AG08396 (cell line): ENCODE measurements at places on chromosomes 1 and 21.

- no peak for DNase-seq
Observed at GRCh38 chr1:5340560-5341130, 651.6 kb downstream of the NPHP4 start.

DNA sequence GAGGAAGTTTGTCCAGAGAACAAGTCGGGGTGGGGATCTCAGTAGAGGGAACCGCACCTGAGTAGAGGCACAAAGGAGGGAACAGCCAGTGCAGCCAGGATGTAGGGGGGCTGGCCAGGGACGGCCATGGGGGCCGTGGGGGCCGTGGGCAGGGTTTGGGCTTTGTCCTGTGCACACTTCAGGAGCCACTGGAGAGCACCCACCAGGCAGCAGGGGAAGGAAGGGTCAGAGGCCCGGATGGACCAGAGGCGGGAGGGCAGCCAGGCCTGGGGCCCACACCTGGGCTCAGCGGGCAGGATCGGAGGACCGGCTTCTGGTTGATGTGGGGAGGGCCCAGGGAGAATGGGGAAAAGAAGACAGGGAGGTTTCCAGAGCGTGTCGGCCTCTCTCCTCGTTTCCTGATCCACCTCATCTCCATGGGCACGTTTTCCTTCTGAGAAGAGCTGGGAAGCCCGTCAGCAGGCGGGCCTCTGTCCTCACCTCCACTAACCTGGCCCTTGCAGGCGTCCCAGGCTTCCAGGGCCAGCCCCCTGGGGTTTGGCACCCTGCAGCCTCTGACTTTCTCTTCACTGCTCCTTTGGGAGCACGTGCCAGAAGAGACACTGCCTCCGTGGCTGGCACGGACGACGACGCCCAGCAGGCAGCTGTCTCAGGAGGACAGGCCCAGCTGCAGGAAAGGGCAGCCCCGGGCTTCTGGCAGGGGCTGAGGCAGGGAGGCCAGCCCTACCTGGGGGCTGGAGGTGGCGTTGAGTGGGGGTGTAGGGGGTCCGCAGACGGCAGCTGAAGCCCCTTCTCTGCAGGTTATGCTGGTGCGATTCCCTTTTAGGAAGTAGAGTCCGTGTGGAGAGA lies 16.8 kb upstream of the PDXK start:
- DNase-seq, result no peak

GRCh38 chr1:234915924-234916675 lies 212.5 kb downstream of the TOMM20 start:
- no peak for DNase-seq

- no peak for DNase-seq
Observed at GRCh38 chr1:155640367-155640766, 30.3 kb downstream of the MSTO1 start.

DNA sequence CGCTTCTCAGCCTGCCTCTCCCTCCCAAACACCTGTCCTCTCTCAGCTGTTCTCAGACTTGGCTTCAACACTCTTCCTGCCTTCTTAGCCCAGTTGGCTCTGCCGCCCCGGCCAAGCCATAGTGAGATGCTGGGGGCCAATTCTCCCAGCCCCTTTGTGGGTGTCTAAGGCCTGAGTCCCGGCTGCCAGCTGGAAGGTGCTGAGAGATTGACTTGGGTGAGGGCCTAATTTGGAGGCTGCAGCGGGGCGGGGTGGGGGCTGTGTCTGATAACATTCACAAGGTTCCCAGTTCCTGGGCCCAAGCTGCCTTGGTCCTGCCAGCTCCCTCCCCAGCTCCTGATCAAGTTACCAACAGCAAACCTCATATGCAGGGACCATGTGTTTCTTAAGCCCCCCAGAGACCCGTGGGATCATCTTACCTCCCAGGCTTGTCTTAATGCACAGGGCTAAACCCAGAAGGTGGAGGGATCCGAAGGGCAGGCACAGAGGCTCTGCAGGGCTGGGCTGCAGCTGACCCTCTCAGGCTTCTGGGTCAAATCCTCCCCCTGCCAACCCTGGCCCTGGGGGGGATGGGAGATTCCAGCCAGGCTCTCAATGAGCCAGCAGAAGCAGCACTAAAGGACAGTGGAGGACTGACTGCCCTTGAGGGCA lies 9.8 kb downstream of the INKA2 start:
- DNase-seq, result no peak

- no peak for DNase-seq
Observed at GRCh38 chr1:168032029-168032428, 95.2 kb upstream of the MPC2 start.

DNA sequence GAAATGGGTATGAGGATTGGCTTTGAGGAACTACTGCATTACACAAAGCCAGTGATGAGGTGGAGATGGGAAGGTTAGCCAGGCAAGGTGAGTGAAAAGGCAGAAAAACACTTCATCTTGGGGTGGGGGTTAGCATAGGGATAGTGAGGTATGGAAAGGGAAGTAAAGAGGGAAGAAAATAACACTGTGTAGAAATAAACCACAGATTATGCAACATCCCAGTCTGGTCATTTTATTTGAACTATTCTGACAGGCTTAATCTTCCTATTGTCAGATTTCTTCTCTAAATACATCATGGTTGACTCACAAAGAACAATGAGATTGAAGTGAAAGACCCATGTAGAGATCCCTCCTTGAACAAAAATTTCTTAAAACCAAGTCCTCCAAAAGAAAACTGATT lies 640.2 kb downstream of the PTPRC start:
- no peak for DNase-seq

- DNase-seq, result no peak
Observed at GRCh38 chr1:193368302-193368701, 181.9 kb upstream of the B3GALT2 start.

DNA sequence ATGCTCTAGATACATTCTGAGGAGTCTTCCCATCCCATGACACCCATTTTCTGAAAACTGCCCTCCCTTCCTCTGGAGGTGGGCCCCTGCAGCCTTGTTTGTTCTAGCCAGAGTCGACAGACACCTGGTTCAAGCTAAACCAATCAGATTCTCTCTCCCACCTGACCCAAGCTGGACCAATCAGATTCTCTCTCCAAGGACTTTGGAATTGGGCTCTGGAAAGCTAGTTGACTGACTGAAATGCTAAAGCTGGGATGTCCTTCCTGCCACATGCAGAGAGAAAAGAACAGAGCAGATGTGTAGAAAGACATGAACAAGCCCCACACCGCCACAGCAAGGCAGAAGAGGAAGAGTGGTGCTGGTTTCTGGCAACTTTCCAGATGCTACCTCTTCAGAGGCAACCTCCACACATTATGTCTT lies 24.6 kb downstream of the ASAP3 start:
- DNase-seq, result no peak

DNA sequence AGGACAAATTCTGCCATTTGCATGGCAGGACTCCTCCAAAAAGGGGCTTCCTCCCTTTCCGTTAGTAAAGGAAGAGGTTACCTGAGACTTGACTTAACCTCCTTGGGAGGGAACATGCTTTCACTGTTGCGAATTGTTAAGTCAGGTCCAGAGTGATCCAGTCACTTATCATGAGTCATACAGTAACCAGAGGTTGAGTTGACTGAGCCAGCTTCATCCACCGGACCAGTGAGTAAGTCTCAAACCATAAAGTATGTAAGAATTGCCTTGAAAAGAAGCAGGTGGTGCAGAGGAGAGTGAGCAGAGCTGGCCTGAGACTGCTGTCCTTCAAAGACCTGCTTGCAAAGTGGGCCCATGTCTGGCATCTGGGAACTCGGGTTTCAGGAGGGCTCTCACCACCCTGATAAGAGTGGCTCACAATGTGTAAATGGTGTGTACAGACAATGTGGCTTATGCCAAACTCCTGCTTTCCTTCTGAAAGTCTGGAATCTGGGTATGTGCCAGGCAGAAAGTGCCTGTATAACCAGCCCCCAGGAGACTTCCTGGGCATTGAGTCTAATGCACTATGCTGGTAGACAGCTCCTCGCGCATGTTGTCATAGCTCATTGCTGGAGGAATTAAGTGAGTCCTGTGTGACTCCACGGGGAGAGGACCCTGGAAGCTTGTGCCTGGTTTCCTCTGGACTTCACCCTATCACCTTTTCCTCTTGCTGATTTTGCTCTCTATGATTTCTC lies 84.3 kb upstream of the KLHDC7A start:
- no peak for DNase-seq

DNA sequence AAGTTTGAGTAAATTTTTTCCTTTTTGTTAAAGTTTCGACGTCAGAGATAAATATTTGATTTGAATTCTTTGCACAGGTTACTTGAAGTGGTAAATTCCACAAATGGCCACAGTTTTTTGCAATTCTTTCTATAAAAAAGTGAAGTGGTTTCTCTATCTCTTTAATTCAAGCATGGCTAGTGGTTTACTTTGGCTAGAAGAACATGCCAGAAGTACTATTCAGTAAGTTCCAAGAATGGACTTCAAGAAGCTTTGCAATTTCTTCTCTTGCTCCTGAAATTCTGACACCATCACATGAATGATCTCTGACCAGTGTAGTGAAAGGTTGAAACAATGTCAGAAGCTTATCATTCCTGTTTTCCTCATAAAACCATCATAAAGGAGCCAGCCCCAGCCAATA lies 55.7 kb upstream of the RNPC3 start:
- DNase-seq, result no peak

- no peak for DNase-seq
Observed at GRCh38 chr1:230012741-230013140, 54.3 kb upstream of the GALNT2 start.

DNA sequence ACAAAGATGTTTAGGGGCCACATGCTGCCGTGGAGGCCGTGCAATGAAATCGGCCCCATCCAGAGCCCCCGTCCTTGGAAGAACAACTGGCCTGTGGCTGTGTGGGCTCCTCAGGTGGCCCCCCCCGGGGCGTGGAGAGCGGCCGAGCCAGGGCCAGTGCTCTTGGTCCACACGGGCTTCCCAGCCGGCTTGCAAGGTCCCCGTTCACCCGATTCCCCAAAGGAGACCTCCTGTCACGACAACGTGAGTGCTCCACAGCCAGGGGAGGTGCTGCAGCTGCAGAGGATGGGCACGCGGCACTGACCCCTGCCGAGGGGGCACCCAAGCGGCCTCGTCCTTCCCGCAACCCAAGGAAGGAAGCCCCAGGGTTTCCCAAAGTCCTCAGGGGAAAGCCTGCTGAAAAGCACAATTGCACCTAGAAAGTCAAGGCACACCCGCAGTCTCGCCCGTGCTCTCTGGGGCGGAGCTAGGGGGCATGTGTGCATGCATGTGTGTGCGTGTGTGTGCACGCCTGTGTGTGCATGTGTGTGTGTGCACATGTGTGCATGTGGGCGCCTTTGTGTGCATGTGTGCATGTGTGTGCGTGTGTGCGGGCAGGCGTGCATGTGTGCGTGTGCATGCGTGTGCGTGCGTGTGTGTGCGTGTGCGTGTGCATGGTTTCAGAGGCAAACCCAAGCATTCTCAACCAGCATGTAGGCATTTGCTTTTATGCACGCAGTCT lies 48.2 kb downstream of the SLX9 start:
- DNase-seq, result no peak

- DNase-seq, result no peak
Observed at GRCh38 chr21:34867785-34868184, 181.3 kb downstream of the RUNX1 start.

DNA sequence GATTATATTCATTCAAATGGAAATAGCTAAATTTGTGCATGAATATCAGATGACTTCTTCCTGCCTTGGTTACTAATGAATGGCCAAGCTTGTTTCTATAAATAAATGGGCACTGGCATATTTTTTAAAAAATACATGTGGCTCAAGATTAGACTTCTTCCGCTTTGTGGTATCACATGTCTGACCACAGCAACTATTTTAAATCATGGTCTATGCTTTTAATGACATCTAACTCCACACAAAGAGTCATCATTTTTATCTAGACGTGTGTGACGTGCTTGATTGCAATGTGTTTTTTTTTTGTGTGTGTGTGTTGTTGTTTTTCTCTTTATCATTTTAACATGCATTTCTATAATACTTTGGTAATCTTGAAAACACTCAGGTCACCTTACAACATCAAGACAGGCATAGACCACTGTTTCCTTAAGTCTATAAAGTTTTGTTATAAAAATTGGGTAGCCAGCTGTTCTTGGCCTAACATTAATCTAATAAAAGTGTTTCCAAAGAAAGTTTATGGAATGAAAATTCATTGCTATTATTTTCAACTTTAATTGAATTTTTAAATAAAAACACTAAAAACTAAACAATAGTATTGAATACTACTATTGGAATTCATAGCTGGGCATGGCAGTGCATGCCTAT lies 29.5 kb downstream of the RGS1 start:
- DNase-seq, result no peak

DNA sequence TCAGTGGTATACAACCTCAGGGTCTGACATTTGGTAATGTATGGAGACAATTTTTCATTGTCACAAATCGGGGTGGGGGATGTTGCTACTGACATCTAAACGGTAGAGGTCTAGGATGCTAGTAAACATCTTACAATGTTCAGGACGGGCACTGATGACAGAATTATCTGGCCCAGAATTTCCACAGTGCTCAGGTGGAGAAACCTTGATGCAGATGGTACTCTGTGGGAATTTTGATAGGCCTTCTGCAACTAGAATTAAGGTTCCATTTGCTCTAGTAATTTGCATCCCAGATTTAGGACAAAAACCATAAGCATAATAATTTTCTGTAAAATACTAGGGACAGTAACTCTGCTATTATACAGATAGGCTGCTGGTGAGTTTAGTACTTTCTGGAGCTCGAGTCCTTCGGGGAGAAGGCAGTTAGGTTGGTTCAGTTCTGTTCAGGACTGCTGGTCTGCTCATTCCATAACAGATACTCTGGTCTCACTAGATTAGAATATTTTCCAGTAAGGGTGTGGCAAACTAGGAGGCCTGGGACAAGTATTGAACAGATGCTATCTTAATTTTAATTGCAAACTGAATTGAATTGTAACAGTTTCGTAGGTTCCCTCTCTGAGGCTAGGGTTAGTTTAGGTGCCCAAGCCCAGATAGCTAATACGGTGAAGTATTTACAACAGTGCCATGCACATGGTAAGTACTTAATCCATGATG lies 11.4 kb downstream of the METTL13 start:
- DNase-seq, result no peak

- DNase-seq, result peak; percentile 84
Observed at GRCh38 chr1:233113009-233113879, 162.8 kb downstream of the NTPCR start.

GRCh38 chr1:18312961-18313360 lies 167.8 kb upstream of the KLHDC7A start:
- no peak for DNase-seq

DNA sequence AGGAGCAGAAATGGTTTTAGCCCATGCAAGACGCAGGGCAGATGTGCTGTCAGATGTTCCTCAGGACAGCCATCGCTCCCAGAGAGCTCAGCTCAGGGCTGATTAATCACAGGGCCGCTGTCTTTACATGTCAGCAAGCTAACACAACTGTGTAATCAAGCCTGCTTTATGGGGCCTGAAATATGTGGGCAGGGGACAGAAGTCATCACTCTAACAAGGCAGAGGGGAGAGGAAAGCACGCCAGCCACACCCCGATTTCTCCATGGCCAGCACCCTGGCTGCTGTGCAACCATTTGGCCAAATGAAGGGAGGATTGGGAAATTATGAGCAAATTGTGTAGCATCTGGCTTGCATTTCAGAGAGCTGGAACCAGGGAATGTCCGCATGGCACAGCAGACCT lies 368.8 kb downstream of the NPHP4 start:
- DNase-seq, result no peak

DNA sequence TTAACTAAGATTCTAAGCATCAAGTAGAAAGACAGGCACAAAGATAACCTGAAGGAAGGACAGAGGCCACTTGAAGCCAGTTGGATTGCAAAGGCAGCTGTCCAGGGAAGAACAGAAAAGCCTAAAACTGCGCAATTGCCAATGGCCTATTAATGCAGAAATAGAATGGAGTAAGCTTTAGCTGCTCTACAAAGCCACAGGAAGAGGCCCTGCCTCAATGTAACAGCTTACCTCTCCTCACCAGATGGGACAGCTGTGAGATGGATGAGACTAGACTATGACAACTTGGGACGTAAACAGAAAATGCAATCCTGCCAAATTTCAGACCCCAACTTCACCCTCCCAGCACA lies 176.5 kb downstream of the EIF4G3 start:
- DNase-seq, result no peak

GRCh38 chr21:31349208-31349607 lies 5.1 kb upstream of the TIAM1 start:
- DNase-seq, result no peak
